ENCODE measurements at places on chromosomes 13 and 19. TPM values are rescaled to one million over a fixed set of nuclear protein-coding genes. Genes with fewer than 3 reads are reported as not detected.

MEIS3 gene
- total RNA-seq = not detected

ZNF43 gene
- total RNA-seq = 20.5 TPM

HMG20B gene
- 53.0 TPM for total RNA-seq

CEACAM4 gene
- 0.60 TPM for total RNA-seq

DNA sequence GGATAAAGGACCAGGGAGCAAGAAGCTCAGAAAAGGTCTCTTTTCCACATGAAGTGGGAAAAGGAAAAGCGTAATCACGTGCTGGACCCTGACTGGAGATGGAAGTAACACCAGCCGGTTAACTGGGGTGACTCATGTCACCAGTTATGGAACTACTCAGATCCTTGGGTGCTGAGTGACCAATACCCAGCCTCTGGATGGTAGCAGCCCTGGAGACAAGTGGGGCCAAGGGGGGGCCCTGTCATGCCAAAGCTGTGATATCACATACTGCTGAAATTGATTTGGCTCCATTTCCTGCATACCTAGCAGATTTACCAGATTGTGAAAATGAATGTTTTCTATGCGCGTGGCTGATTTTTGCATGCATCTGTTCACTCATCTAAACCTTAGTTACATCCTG is 158.9 kb downstream of the ZIC5 start:
- H3K36me3 ChIP-seq = no peaks in the 10 kb centered on the region
- no peak overlapping the region for H3K27ac ChIP-seq
- peaks cover 2% of the 10 kb centered on the region for H3K4me1 ChIP-seq
- no peaks in the 10 kb centered on the region for H3K27me3 ChIP-seq

DNA sequence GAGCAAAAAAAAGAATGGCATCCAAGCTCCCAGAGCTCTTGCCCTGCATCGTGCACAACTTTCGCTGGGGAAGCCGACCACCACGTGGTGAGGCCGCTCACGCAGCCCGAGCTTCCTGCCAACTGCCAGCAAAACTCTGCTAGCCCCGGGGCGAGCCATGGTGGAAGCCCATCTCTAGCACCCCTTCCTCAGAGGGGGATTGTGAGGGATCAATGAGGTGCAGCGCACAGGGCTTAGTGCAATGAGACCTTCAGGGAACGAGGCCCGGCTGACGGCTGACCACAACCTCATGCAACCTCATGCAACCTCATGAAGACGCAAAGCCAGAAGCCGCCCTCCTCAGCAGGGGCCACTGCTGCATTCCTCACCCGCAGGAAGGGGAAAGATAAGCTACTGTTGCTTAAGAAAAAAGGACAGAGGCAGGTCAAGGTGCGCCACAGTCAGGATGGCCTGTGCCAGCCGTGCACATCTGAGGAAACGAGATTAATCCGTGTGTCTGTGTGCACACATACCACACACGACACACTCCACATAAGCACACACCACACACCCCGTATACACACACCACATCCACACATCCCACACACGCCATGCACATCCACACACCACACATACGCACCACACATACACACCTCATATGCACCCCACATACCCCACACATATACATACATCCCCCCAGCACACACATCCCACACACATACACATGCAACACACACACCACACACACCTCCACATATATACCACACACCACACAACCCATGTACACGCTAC is 9.6 kb downstream of the HSPBP1 start:
- H3K27me3 ChIP-seq = no peaks in the 10 kb centered on the region
- no peak overlapping the region for H3K4me3 ChIP-seq
- DNase-seq = no peak
- H3K36me3 ChIP-seq = peaks cover 35% of the 10 kb centered on the region

DNA sequence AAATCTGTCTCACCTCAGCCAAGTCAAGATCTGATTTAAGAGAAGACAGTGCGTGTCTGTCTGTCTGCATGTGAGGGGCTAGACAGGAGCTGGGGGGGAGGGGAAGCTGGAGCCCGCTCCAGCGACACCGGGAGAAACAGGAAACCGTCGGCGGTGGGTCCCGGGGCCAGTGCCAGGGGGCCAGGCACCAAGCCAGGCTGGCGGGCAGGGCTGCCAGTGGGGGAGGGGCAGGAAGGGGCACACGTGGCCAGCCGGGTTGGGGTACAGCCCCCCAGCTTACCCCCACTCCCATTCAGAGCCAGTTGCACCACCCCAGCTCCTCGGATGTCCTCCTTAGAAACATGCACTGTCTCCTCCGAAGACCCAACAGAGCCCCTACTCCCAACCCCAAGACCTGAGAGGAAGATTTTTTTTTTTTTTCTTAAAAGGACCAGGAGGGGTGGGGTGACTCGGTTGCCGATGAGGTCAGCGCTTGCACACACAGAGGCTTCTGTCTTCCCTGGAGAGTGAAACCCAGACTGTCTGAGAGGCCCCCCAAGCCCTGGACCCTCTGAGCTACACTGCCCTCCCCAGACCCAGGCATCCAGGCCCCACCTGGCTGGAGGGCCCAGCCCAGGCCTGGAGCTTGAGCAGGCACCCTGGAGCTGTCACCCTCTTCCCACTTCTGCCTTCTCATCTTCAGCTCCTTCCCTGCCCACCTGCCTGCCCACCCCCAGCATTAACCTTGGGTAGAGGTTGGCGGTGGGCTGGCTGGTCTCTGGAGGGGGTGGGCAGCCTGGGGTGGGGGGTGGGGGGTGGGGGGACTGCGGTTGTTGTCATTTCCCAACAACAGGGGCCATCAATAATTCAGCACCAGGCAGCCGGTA is 4.0 kb downstream of the ERF start:
- H3K4me1 ChIP-seq = peaks cover 20% of the 10 kb centered on the region
- H3K36me3 ChIP-seq = no peaks in the 10 kb centered on the region
- DNase-seq = no peak
- H3K4me3 ChIP-seq = no peak overlapping the region

- H3K36me3 ChIP-seq = no peaks in the 10 kb centered on the region
- no peaks in the 10 kb centered on the region for H3K27me3 ChIP-seq
- no peaks in the 10 kb centered on the region for H3K4me1 ChIP-seq
- no peak overlapping the region for H3K4me3 ChIP-seq
- no peak for DNase-seq
These were observed 7.7 kb upstream of the CDADC1 start for GRCh38 chr13:49240017-49240416.

DNA sequence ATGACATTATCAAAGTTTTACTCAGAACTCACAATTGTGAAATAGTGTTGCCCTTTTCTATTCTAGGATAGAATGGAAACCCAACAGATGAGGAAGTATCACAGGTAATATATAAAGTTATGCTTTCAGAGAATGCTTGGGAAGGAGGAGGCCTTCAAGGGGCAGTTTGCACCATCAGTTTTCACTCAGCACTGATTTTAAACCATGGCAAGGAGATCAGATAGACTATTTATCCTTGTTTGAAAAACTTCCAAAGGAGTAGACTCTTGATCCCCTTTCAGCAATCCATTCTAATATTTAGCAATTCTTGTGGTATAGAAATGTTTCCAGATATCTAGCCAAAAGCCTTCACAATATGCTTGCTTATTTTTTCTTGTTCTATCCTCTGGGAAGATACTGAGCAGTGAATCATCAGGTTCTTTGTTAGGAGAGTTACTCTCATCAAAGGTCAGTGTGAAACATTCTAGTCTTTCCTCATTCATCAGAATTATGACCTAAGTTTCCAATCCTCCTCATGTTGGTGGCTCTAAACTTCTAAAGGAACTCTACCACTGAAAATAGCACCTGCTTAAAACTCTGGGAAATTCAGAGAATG is 3.8 kb downstream of the GPC6 start:
- no peak overlapping the region for H3K4me3 ChIP-seq
- no peak overlapping the region for H3K27ac ChIP-seq
- no peaks in the 10 kb centered on the region for H3K4me1 ChIP-seq

- no peaks in the 10 kb centered on the region for H3K27me3 ChIP-seq
- no peak for DNase-seq
- no peak overlapping the region for H3K27ac ChIP-seq
- H3K36me3 ChIP-seq = peaks cover 73% of the 10 kb centered on the region
These were observed 22.6 kb downstream of the SUGP1 start for GRCh38 chr19:19297759-19298158.

Measured in naive thymus-derived CD4-positive, alpha-beta T cell (primary cell).